Mucosa of descending colon (tissue), 3 donors: ENCODE measurements at places on chromosomes 4 and X. TPM values are rescaled to one million over a fixed set of nuclear protein-coding genes. Genes with fewer than 3 reads are reported as not detected.

ASB9 gene
- 1.3 TPM for total RNA-seq

- no peak for DNase-seq
Measured at GRCh38 chr4:152665691-152666395, 14.0 kb downstream of the TMEM154 start.

DNA sequence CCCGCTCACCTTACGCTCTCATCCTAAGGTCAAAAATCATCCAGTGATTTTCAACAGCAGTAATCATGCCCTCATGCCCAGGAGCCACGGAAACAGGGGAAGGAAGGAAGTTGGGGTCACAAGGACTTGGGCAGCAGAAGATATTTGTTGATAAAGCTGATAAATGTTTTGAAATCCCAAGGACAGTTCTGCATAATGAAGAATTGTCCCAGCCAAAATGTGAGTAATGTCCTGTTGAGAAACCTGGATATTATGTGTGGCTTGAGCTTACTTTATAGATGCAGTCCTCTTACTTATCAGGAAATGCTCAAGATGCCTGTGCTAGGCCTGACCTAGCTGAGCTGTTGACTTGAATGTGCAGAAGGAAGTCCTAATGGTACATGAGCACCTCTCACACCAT, 263.0 kb upstream of the ZFP42 start:
- no peak for DNase-seq

- no peak for DNase-seq
Measured at GRCh38 chr4:16233569-16234177, 7.4 kb upstream of the TAPT1 start.

- DNase-seq = no peak
Measured at GRCh38 chr4:99945718-99946355, 581 bp downstream of the DNAJB14 start.

DNA sequence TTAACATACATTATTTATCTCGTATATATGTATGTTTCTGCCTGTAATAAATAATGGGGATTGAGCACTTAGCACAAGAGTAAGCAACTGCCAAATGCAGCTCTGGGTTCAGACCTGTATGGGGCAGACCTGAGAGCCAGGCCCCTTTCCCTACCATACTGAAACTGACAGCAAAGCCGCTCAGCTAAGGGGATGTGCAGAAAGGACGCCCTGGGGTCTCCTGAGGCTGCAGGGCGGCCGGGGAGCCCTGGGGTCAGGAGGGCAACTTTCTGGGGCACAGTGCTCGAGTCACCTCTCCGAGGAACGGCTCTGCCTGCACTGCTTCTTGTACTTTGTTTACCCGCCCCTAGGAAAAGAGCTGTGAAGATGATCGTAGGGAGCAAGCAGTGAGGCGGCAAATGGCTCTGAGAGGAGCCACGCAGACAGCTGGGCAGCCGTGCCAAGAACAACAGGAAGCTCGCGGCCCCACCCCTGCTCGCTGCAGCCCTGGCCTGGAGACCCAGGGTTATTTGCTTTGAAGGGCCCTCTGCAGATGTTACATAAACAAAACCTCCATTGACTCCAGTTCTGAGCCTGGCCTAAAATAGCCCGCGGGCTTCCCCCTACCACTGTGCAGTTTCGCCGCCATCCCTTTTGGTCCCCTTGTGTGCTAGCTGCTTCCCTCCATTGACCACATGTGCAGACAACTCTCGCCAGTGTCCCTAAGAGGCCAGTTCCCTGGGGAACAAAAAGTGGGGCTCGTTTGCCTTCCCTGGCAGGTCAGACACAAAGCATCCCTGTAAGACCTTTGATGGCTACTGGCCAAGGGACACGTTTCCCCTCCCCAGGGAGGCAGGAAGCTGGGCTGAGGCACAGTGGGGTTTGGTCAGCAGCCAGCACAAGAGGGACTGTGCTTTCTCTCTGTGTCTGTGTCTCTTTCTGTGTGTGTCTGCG, 111.3 kb upstream of the LNX1 start:
- DNase-seq = peak; percentile 84
